ENCODE measurements at places on chromosomes 2 and 18.

GRCh38 chr18:68817584-68817983, 19.7 kb downstream of the CCDC102B start:
- DNase-seq, result no peak

DNA sequence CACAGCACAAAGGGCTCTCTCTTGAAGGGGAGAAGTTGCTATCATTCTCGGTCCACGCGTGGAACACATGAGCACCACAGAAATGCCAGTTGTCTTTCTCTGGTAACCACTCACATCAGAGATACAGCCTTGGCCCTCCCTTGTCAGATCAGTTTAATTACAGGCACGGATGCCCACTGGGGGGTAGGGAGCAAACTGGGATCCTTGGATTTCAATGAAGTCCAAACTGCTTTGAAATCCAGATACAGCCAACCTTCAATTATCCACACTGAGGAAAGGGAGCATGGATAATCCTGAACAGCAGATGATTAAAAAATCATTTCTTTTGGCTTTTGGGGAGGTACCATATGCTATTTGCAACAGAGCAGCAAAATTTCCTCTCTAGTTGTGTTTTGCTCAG, 63.7 kb upstream of the DAPL1 start:
- DNase-seq, result no peak

- DNase-seq, result no peak
These were observed 85.4 kb upstream of the MAP4K3 start for GRCh38 chr2:39522518-39522877.

DNA sequence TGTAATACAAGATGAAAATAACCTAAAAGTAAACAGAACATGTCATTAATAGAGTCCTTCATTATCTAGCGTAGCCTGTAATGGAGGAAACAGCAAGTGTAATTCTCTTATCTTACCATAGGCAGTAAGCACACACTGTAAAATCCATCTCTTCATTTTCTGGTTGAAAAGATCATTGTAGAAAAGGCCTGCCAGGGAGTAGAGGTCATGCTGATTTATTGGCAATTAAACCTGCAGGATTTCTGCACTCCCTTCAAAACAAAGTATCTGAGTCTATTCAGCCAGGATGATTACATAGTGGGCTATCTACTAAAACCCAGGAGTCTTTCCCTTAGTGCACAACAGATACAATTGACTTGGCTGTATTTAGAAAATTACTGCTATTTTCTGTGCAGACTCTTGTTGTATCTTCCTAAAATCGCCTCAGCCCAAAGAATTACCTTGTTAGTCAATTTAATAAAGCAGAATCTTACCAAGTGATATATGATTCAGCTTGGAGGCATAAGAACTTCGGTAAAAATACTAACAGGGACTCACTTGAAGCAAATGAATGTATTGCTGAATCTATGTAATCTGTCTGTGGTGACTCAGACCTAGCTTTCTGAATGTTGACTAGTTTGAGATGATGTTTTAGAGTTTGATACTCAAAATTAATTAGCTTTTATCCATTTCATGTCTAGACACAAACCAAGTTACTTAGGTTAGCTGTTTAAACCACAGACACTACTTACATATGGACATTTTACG, 250.4 kb upstream of the STON1 start:
- DNase-seq, result peak; percentile 7

DNA sequence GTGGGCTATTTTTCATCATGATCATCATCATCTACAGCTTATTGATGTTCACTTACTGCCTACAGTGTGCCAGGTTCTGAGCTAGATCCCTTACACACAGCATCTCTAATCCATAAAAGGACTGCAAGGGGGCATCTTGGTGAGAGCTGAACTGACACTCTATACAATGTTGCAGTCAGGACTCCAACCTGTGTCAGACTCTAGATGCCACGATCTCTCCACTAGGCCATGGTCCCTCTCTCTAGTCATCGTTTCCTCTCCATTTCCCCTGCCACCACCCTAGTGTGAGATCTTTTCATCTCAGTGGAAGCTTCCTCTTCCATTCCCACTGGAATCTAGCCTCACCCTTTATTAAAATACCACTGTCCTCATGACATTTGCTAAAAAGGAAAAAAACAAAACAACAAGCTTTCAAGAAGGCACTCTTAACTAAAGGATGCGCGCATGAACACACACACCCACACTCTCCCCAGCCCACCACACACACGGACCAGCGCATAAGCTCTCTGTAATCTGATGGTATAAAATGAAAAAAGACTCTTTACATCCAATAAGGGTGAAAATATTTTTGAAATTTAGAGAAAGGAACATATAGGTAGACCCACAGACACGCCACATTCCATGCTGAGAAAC, 93.4 kb upstream of the THOC1 start:
- DNase-seq, result no peak

DNA sequence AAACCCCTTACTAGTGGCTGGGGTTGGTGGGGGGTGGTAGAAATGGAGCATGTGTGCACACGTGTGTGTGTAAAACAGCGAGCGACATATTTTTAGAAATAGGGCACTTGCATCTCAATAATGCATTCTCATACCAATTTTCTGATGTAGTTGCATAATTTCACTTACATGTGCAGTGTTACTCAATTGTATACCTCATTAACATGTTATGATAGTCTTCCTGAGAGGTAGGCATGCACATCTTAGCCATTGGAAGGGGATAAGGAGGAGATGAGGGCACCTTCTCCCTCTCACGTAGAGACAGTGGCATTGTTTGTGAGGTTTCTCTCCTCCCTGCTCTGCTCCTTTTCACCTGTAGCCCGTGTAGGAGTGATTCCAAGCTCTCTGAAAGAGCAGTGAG, 44.6 kb upstream of the RND3 start:
- DNase-seq, result no peak

DNA sequence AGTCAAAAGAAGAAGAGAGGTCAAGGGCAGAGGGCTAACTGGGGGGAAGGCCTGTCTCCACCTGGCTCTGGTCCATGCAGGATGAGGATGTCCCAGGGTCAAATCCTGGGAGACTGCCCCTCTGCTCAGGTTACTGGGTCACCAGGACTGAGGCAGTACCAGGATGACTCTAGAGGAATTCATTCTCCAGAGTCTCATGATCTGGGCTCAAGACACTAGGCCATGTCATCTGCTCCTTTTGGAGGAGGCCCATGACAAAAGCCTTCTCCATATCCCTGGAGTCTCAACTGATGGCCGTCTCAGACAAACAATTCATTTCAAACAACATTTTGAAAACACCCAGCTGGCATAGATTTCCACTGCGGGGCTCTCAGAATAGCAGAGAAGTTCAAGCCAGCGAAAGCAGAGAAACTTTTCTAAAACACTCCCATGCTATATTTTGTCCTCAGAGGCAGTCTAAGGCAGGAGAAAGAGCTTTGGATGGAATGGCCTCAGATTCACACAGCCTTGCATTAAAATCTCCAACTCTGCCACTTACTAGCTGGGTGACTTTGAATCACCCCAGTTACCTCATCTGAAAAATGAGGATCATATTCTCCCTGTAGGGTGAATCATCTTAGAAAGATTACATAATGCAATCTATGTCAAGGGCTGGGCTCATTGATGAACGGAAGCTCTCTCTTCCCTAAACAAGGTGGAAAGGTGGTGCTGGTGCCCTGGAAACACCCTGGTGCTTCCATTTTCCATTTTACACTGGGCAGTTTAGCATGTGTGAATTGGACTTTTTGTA, 48.8 kb upstream of the LCLAT1 start:
- no peak for DNase-seq

GRCh38 chr18:47050468-47050867, 15.0 kb upstream of the ELOA2 start:
- no peak for DNase-seq
